ENCODE measurements at places on chromosomes 7 and 10.
A peak's percentile ranks its signal among the peaks of the same experiment; 100 is the strongest.

DNA sequence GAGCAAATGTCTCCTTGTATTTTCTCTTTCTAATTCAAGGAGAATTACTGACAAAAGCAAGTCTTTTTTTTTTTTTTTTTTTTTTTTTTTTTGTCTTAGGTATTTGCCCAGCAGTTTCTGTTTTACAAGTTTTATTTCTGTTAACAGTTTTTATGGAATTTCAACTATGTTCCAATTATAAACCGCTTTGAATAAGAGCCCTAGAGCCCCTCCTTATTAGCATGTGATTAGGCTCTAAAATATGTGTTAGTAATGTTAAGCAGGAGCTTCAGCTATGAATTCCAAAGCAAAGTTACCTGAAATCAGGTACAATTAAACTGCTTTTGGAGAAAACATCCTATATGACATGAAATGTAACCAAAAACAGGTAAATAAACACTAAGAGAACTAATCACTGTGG is 997.0 kb upstream of the POT1 start:
- H3K27me3 ChIP-seq, result no peaks in the 10 kb centered on the region
- no peaks in the 10 kb centered on the region for H3K4me1 ChIP-seq
- no peaks in the 10 kb centered on the region for H3K36me3 ChIP-seq
- DNase-seq, result no peak
- no peak overlapping the region for H3K27ac ChIP-seq

- peak overlapping the region; percentile 20 for H3K4me3 ChIP-seq
- H3K27me3 ChIP-seq, result no peaks in the 10 kb centered on the region
- no peak for DNase-seq
- H3K4me1 ChIP-seq, result peaks cover 95% of the 10 kb centered on the region
Observed at GRCh38 chr10:80471001-80471400, 16.9 kb downstream of the TSPAN14 start.

GRCh38 chr7:104217620-104218019 is 9.8 kb upstream of the ORC5 start:
- no peaks in the 10 kb centered on the region for H3K4me1 ChIP-seq
- no peak overlapping the region for H3K4me3 ChIP-seq
- no peak overlapping the region for H3K27ac ChIP-seq
- H3K36me3 ChIP-seq, result peaks cover 2% of the 10 kb centered on the region
- DNase-seq, result no peak

GRCh38 chr10:62471711-62472110 is 97.5 kb downstream of the ZNF365 start:
- DNase-seq, result no peak
- H3K36me3 ChIP-seq, result no peaks in the 10 kb centered on the region
- H3K4me3 ChIP-seq, result no peak overlapping the region
- H3K4me1 ChIP-seq, result no peaks in the 10 kb centered on the region
- no peak overlapping the region for H3K27ac ChIP-seq

GRCh38 chr10:3886641-3887251 is 101.7 kb upstream of the KLF6 start:
- peaks cover 41% of the 10 kb centered on the region for H3K4me1 ChIP-seq
- H3K27ac ChIP-seq, result peak overlapping the region; percentile 65
- no peak for DNase-seq

DNA sequence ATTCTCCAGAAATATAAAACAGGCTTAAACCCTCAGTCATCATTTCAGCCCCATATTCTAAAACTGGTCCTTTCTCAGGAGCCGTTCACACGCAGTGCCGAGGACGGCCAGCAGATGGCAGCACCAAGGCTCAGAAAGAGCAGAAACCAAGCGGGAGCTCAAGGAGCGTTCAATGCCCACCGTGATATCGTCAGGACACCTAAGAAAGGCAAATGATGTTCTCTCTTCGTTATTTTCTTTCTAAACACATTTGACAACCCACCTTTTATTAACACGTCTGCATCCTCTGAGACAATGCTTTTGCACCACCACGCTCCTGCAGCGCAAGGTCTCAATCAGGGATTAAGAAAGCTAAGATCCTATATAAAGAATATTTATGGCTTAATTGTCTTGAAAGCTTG is 45.7 kb upstream of the RBM33 start:
- peaks cover 35% of the 10 kb centered on the region for H3K27me3 ChIP-seq
- H3K36me3 ChIP-seq, result no peaks in the 10 kb centered on the region
- peaks cover 10% of the 10 kb centered on the region for H3K4me1 ChIP-seq
- H3K27ac ChIP-seq, result no peak overlapping the region

GRCh38 chr7:82163586-82163985 is 280.0 kb downstream of the CACNA2D1 start:
- DNase-seq, result no peak
- no peaks in the 10 kb centered on the region for H3K27me3 ChIP-seq
- no peak overlapping the region for H3K4me3 ChIP-seq
- no peaks in the 10 kb centered on the region for H3K4me1 ChIP-seq
- H3K27ac ChIP-seq, result no peak overlapping the region
- H3K36me3 ChIP-seq, result no peaks in the 10 kb centered on the region

DNA sequence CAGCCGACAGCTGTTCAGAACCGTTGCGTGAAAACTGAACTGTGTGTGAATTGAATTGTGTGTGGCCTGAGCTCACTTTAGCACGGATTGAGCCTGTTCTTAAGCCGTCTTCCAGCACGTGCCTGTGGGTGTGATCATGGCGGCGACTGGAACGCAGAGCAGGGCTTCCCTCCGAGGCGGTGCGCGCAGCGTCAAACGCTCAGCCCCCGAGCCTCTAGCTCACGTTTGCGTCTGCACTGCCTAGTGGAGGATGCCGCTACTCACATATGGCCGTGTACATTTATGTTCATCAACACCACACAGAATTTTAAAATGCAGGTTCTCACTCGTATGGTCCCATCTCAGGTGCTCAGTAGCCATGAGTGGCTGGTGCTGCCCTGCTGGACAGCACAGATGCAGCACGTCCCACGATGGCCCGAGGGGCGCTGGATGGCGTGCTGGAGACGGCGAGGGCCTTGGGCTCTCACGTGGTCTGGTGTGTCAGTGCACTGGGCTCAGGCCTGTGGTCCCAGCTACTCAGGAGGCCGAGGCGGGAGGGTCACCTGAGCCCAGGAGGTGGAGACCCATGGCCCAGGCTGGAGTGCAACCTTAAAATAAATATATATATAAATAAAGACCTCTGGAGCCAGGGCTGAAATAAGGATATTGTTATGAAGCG is 22.0 kb downstream of the SUN1 start:
- H3K36me3 ChIP-seq, result peaks cover 37% of the 10 kb centered on the region
- no peak overlapping the region for H3K4me3 ChIP-seq
- DNase-seq, result no peak
- no peaks in the 10 kb centered on the region for H3K27me3 ChIP-seq
- H3K4me1 ChIP-seq, result no peaks in the 10 kb centered on the region

DNA sequence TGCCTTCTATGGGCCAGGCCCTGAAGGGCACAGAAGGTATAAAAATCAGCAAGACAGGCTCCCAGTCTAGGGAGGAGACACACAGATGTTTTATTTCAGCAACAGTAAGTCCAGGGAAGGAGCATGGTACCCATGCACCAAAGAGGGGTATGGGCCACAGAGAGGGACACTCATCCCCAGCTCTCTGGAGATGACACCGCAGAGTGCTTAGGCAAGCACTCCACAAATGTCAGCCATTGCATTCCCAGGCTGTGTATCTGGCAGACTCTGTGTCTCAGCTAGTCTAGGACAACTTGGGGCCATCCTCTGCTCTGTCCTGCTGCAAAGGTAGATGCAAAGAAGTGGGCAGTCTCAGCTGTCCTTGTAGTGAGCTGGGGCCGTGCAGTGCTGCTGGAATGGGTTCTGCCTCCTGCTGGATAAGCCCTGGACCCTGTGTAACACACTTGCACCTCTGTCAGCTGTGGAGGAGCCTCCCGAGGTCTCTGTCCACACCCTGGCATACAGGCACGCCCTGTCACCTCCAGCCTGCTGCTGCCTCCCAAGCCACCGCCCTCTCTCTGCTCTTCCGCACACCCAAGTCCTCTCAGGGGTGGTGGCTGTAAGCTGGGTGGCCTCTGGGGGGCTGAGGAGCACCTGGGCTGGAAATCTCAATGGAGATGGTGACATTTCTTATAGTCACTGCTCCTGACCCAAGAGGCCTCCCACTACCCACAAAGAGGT is 57.6 kb downstream of the VOPP1 start:
- peaks cover 36% of the 10 kb centered on the region for H3K36me3 ChIP-seq
- DNase-seq, result no peak
- no peak overlapping the region for H3K27ac ChIP-seq
- peaks cover 38% of the 10 kb centered on the region for H3K4me1 ChIP-seq
- H3K27me3 ChIP-seq, result no peaks in the 10 kb centered on the region

DNA sequence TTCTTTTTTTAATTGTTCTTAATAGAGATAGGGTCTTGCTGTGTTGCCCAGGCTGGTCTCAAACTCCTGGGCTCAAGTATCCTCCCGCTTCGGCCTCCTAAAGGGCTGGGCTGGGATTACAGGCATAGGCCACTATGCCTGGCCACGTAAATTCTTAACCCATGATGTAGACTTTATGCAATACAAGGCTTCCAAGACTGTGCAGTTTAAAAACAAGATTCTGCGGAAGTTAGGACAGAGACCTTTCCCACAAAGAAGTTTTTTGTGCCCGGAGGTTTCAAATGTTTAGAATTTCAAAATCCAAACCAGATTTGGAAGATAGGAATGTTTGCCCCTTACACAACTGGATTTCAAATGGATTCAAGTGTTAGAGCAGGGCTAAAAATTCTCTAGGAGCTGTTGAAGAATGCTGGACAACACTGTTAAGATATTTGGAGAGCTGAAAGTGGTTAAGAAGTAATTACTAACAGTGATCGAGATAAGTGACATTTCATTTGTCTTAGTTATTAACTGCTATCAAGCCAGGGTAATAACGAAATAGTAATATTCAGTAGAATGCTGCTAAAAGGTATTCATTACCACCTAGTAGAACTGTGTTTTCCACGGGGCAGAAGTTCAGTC is 7.4 kb downstream of the APBB1IP start:
- H3K27ac ChIP-seq, result peak overlapping the region; percentile 84
- peak overlapping the region; percentile 46 for H3K4me3 ChIP-seq
- peaks cover 49% of the 10 kb centered on the region for H3K36me3 ChIP-seq
- DNase-seq, result no peak
- peaks cover 89% of the 10 kb centered on the region for H3K4me1 ChIP-seq
- peaks cover 2% of the 10 kb centered on the region for H3K27me3 ChIP-seq

GRCh38 chr10:28496481-28496961 is 36.4 kb upstream of the WAC start:
- H3K27ac ChIP-seq, result no peak overlapping the region
- no peaks in the 10 kb centered on the region for H3K4me1 ChIP-seq
- H3K4me3 ChIP-seq, result no peak overlapping the region
- no peak for DNase-seq
- H3K36me3 ChIP-seq, result no peaks in the 10 kb centered on the region
- H3K27me3 ChIP-seq, result no peaks in the 10 kb centered on the region

DNA sequence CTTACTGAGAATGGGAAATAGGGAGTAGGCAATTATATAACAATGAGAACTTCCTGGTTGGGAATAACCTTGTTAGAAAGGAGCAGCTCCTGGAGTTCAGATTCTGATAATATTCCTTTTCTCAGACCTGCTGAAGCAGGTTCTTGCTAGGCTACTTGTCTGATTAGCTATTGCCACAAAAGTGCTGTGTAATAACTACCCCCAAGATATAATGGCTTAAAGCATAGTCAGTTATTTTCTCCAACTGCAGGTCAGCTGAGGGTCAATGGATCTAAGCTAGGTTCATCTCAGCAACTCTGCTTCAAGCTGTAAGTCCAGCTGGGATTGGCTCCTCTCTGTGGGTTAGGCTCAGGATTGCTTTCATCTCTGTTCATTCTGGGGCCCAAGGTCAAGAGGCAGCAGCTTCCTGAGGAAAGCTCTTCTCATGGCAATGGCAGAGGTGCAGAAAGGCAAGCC is 9.4 kb upstream of the CNOT4 start:
- DNase-seq, result no peak
- no peak overlapping the region for H3K4me3 ChIP-seq
- H3K36me3 ChIP-seq, result no peaks in the 10 kb centered on the region
- H3K27me3 ChIP-seq, result peaks cover 2% of the 10 kb centered on the region
- no peaks in the 10 kb centered on the region for H3K4me1 ChIP-seq

- no peak overlapping the region for H3K27ac ChIP-seq
- H3K36me3 ChIP-seq, result peaks cover 16% of the 10 kb centered on the region
- no peak overlapping the region for H3K4me3 ChIP-seq
- H3K4me1 ChIP-seq, result no peaks in the 10 kb centered on the region
- no peak for DNase-seq
- no peaks in the 10 kb centered on the region for H3K27me3 ChIP-seq
Observed at GRCh38 chr7:91824201-91824600, 56.3 kb downstream of the MTERF1 start.

GRCh38 chr7:143375298-143376034 is 5.7 kb upstream of the ZYX start:
- H3K4me1 ChIP-seq, result peaks cover 82% of the 10 kb centered on the region
- no peaks in the 10 kb centered on the region for H3K36me3 ChIP-seq
- peak; percentile 48 for DNase-seq
- H3K4me3 ChIP-seq, result peak overlapping the region; percentile 41

DNA sequence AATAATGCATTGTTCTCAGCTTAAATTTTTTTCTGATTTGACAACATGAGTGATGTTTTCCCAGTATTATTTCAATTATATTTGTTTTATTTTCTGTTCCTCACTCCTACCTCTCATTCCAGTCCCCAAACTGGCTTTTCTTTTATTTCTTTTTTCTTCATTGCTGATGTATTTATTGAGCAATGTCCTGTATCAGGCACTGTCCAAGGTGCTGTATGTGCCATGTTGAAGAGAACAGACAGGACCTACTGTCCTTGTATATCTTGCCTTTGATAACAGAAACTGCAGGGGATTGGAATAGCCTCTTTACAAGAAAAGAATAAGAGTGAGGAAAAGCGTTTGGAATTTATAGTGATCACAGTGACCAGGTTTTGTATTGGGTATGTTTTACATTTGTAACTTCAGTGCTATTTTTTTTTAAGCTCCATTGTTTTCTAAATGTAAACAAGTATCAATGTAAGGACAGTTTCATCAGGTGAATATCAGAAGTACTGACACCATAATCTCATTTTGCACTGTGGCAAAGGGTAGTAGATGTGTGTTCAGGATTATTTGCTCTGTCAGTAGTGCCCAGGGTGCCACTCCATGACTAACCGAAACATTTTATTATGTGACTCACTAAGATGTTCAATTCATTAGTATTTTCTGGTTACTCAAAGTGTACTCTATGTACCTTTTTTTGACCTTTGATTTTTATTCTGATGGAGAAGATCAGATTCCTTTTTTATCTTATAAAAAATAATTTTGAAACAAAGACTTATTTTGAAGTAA is 15.6 kb upstream of the CLDN12 start:
- peaks cover 1% of the 10 kb centered on the region for H3K4me1 ChIP-seq
- no peak for DNase-seq
- no peaks in the 10 kb centered on the region for H3K27me3 ChIP-seq
- H3K4me3 ChIP-seq, result no peak overlapping the region
- no peak overlapping the region for H3K27ac ChIP-seq

- DNase-seq, result no peak
- no peak overlapping the region for H3K4me3 ChIP-seq
- H3K27me3 ChIP-seq, result no peaks in the 10 kb centered on the region
- H3K36me3 ChIP-seq, result no peaks in the 10 kb centered on the region
- H3K27ac ChIP-seq, result no peak overlapping the region
Observed at GRCh38 chr10:106959521-106959920, 205.0 kb downstream of the SORCS1 start.

- peak; percentile 78 for DNase-seq
- H3K4me1 ChIP-seq, result no peaks in the 10 kb centered on the region
- H3K4me3 ChIP-seq, result no peak overlapping the region
- no peaks in the 10 kb centered on the region for H3K27me3 ChIP-seq
- no peak overlapping the region for H3K27ac ChIP-seq
Observed at GRCh38 chr7:786472-787255, 45.6 kb upstream of the SUN1 start.

GRCh38 chr7:30977222-30977621 is 13.5 kb downstream of the GHRHR start:
- no peaks in the 10 kb centered on the region for H3K4me1 ChIP-seq
- no peaks in the 10 kb centered on the region for H3K36me3 ChIP-seq
- no peak overlapping the region for H3K27ac ChIP-seq
